Jurkat, Clone E6-1 (cell line): ENCODE measurements at places on chromosomes 16 and 17.
A peak's percentile ranks its signal among the peaks of the same experiment; 100 is the strongest.

DNA sequence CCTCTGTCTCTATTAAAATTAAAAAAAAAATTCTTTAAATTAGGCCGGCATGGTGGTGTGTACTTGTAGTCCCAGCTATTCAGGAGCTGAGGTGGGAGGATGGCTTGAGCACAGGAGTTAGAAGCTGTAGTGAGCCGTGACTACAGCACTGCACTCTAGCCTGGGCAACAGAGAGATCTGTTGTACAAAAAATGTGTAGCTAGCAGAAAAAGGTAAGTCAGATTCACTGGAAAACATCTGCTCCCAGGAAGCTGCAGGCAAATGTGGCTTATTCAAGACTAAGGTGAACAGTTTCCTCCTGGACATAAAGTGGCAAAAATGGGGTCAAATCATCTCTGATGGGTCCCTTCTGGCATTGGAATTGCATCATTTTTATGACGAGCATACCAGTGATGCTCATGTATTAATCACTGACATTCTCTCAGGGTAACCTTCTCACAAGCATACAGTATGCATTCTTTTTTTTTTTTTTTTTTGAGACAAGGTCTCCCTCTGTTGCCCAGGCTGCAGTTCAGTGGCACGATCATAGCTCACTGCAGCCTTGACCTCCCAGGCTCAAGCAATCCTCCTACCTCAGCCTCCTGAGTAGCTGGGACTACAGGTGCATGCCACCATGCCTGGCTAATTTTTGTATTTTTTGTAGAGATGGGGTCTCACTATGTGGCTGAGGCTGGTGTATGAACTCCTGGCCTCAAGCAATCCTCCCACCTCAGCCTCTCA lies 48.7 kb downstream of the CPPED1 start:
- DNase-seq = no peak

DNA sequence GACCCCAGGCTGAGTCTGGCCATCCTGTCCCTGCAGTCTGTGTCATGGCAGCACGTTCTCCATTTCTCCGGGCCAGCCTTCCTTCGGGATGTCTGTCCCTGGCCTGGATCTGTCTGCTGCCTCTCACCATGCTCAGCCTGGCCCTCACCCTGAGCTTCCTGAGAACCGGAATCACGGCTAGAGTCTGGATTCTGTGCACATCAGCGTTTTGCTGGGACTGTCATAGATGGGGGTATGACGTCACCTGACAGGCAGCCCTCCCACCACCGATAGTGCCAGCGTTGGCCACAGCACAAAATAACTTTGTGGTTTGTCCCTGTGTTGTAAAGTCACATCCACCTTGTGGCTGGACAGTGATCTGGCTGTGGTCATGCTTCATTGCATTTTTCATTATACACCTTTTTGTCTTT lies 59.2 kb downstream of the B9D1 start:
- no peak for DNase-seq

GRCh38 chr16:85445779-85446222 lies 167.3 kb upstream of the GSE1 start:
- no peak for DNase-seq

DNA sequence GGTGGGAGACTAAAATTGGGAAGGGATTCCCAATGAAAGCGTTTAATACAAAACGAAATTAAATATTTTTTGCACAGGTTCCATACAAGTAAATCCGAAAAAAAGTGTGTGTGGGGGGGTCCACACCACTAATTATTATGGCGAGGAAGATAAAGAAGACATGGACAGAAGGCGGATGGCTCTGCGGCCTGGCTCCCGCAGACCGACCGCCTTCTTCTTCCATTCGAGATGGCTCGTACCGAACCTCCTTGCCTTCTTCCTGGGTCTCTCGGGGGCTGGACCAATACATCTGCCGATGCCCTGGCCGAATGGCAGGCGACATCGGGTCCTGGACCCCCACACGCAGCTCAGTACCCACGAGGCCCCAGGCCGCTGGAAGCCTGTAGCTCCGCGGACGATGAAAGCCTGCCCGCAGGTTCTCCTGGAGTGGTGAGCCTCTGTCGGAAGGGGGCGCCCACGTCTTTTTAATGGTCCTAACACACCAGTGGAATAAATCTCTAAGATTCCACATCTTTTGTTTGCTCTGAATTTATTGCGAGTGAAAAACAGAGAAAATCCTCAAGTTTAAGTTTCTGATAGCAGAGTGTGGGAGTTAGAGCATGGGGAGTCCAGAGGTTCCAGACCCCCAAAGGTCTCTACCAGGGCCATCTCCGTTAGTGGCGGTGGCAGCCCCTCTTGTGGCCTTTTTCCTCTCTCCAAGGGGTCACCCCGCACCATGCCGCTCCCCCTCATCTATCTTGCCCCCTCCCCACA lies 1.4 kb downstream of the PRAC2 start:
- peak; percentile 32 for DNase-seq

- DNase-seq = no peak
Measured at GRCh38 chr16:83954577-83955016, 1.6 kb downstream of the OSGIN1 start.
